ENCODE measurements at places on chromosomes 7 and 10.

GRCh38 chr7:25611196-25611595 lies 382.9 kb upstream of the NPVF start:
- DNase-seq: no peak

- DNase-seq: no peak
These were observed 54.9 kb downstream of the HK1 start for GRCh38 chr10:69333205-69333604.

DNA sequence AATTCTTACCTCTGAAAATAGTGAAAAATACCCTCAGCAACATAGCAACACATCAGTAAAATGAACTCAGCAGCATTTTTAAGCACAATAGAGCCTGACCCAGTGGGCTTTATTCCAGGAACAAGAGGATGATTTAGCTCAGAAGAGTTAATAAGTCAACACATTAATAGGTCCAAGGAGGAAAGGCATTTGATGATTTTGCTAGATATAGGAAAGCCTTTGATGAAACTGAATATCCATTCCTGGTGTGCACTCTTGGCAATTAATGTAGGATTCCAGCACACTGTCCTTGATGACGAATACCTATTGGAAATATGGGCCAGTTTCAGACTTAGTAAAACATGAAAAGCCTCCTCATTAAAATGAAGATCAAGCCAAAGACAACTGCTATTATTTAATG lies 42.5 kb downstream of the RASGEF1A start:
- no peak for DNase-seq

DNA sequence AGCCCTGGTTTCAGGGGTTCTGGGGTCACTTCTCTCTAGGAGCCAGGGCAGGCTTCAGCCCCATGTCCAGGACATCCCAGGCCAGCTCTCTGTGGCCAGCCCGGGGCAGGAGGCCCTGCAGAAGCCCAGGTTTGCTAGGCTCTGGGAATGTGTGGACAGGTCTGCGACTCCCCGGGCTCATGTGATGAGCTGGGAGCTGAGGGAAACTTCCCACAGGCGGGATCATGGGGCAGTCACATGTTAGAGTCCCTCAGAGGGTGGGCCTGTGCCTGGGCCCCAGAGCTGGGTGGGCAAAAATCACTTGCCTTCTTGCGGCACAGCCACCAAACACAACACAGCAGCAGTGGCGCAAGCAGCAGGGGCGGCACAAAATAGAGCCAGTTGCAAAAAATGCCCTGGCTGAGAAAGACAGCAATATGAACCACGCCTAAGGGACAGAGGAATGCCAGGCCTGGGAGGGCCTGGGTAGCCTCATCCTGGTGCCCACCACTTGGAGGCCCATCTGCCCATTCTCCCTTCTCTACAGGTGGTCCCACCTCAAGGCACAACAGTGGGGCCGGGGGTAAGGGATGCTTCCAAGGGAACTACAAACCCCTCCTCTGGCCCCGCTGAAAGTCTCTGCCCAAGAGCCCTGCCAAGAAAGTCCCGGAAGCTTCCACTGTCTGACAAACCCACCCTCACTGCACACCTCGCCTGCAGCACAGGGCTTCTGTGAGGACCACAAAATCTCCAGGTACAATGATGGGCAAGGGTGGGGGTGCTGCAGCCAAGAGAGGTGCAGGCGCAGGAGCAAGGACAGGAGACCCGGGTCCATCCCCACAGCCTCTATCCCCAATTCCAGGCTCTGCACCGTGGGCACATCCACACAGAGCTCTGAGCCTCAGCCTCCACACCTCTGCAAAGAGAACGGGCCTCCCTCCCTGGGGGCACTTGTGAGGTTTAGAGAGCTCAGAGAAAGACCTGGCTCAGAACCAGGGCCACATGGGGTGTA lies 34.6 kb upstream of the ANTXRL start:
- DNase-seq: no peak

DNA sequence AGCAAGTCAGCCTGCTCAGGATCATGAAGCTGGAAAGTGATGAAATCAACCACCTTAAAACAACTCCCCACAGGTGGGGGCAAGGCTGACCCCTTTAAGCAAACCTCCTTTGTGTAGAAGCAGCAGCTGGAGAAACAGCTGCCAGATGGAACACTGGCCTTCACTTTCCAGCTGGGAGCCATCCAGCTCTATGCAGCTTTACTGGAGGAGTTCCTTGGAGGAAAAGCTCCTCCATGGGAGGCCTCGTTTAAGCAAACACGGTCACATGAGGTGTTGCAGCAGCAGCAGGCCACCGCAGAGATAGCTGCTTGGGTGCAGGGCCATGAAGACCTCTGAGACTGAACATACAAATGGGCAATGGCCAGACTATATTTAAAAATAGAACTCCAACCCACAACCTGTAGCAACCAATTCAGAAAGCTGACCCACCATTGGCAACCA lies 13.0 kb upstream of the DLG5 start:
- no peak for DNase-seq

GRCh38 chr10:30832001-30832748 lies 199.5 kb downstream of the ZNF438 start:
- DNase-seq: no peak

- no peak for DNase-seq
These were observed 369.2 kb upstream of the KLF6 start for GRCh38 chr10:4154191-4154715.

DNA sequence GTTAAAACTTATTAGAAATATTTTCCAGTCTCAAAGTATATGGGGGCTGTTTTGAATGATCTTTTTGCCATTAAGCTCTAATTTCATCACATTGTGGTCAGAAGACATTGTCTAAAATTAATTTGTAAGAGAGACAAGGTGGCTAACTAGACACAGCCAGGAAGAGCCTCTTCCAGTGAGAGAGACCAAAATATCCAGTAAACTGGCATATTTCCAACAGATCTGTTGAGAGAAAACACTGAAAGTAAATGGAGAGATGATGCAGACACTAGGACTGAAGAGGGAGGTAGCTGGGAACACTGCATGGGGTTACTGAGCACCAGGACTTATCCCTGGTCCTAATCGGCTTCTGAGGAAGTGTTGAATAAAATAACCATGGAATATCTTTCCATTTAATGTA lies 101.5 kb upstream of the TAS2R16 start:
- DNase-seq: no peak

DNA sequence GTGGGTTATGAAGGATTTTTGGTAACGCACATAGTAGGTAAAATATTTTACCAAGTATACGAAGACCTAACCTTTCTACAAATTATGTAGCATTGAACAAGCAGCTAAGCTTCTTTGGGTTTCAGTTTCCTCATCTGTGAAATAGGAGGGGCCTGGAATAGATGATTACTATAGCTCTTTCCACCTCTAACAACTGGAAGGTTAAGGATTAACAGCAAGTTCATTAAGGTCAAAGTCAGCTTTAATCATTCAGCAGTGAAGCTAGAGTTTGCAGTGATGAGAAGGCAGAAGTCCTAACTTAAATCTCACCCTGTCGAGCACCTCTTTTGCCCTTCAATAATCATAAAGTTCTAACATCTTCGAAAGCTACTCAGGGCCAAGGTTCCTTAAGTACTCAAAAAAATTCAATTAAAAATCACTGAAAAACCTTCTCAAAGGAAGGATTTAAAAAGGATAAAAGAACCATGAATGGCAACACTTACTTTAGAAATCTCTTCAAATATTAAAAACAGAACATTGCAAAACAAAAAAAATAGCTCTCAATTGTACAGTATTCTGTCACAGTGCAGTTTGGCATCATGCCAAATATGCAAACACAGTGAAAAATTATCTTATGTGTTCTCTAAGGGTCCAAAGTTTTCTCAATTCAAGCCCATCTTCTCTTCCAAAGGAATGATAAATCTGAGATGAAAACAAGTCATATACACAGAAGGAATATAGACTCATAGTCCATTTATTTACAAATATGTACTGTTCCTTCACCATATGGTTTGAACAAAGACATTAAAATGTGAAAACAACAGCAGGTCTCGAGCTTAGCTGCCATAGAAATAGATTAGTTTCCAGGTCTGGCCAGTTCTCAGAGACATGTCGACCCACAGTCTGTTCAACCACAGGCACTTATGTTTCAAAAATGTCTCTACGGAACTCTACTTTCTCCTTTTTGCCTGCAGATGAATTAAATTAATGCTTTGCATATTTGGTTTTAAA lies 152.0 kb upstream of the SLC13A1 start:
- no peak for DNase-seq

Measured in K562 (cell line).